Naive thymus-derived CD8-positive, alpha-beta T cell (primary cell): ENCODE measurements at places on chromosomes 2 and 18.

- peak overlapping the region; percentile 65 for H3K4me3 ChIP-seq
- H3K27me3 ChIP-seq: no peaks in the 10 kb centered on the region
- peaks cover 12% of the 10 kb centered on the region for H3K36me3 ChIP-seq
- H3K27ac ChIP-seq: peak overlapping the region; percentile 49
- DNase-seq: no peak
These were observed 3.7 kb downstream of the ATG16L1 start for GRCh38 chr2:233255151-233255550.

DNA sequence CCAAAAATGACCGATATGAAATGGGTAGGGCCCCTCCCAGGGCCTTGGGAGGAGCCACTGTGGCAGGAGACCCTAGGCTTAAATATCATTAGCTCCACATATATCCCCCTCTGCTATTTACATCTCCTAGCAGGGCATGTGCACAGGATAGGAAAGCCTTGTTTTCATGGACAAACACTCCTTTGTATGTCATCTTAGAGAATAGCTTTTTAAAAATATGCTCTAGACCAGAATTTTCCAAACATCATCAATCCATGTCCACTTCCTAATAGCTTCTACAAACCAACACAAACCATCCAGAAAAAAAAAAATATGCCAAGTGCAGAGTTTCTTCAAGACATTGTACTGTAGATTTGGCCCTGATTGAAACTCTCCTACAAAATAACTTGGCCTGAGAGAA is 10.8 kb downstream of the DAPL1 start:
- H3K27me3 ChIP-seq: peaks cover 10% of the 10 kb centered on the region
- no peaks in the 10 kb centered on the region for H3K36me3 ChIP-seq
- H3K27ac ChIP-seq: no peak overlapping the region
- no peak overlapping the region for H3K4me3 ChIP-seq

DNA sequence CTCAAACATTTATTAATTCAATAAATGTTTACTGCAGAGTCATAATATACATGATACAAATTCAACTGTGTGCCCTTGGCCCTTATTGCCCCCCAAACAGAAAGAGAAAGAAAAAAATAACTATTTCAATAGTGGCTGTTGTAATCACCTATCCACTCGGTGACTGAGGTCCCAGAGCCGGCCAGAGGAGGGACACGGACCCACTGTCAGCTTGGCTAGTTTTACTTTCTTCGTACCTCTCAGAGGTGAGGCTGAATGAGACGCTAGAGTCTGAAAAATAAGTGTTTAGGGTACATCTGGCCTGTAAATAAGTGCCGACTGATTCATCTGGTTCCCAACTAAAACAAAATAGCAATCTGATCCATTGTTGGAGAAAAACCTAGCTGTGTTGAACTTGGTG is 31.3 kb upstream of the FZD7 start:
- H3K27ac ChIP-seq: no peak overlapping the region
- H3K36me3 ChIP-seq: no peaks in the 10 kb centered on the region
- H3K4me3 ChIP-seq: no peak overlapping the region
- no peaks in the 10 kb centered on the region for H3K4me1 ChIP-seq
- H3K27me3 ChIP-seq: no peaks in the 10 kb centered on the region
- no peak for DNase-seq

- peaks cover 2% of the 10 kb centered on the region for H3K4me1 ChIP-seq
- no peak overlapping the region for H3K27ac ChIP-seq
- peaks cover 2% of the 10 kb centered on the region for H3K27me3 ChIP-seq
These were observed 14.4 kb upstream of the WDR75 start for GRCh38 chr2:189426886-189427285.

GRCh38 chr2:145088756-145089155 is 568.8 kb upstream of the ZEB2 start:
- H3K4me3 ChIP-seq: no peak overlapping the region
- H3K27me3 ChIP-seq: no peaks in the 10 kb centered on the region
- H3K36me3 ChIP-seq: no peaks in the 10 kb centered on the region
- DNase-seq: no peak

- H3K27me3 ChIP-seq: no peaks in the 10 kb centered on the region
- peak overlapping the region; percentile 67 for H3K4me3 ChIP-seq
- peak overlapping the region; percentile 89 for H3K27ac ChIP-seq
- no peak for DNase-seq
- peaks cover 59% of the 10 kb centered on the region for H3K4me1 ChIP-seq
These were observed 78.0 kb upstream of the WIPF1 start for GRCh38 chr2:174675615-174676014.

DNA sequence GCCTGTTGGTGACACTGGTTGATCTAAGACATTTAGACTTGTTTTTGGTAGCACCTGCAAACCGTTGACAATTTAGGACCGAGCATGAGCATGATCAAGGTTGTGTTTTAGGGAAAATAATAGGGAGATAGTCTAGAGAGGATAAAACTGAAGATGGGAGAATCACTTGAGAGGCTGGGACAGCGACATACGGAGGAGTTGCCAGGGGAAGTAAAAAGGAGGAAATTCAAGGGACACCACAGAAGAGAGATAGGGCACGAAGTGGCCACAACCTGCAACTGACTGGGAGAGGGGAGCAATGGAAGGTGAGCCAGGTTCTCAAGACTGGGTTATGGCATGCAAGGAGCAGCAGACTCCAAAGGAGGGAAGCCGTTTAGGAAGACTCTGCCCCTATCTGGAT is 1.4 kb upstream of the ATP8B1 start:
- H3K4me3 ChIP-seq: no peak overlapping the region
- DNase-seq: no peak
- peaks cover 4% of the 10 kb centered on the region for H3K4me1 ChIP-seq
- H3K27ac ChIP-seq: no peak overlapping the region
- H3K36me3 ChIP-seq: no peaks in the 10 kb centered on the region
- peaks cover 49% of the 10 kb centered on the region for H3K27me3 ChIP-seq

DNA sequence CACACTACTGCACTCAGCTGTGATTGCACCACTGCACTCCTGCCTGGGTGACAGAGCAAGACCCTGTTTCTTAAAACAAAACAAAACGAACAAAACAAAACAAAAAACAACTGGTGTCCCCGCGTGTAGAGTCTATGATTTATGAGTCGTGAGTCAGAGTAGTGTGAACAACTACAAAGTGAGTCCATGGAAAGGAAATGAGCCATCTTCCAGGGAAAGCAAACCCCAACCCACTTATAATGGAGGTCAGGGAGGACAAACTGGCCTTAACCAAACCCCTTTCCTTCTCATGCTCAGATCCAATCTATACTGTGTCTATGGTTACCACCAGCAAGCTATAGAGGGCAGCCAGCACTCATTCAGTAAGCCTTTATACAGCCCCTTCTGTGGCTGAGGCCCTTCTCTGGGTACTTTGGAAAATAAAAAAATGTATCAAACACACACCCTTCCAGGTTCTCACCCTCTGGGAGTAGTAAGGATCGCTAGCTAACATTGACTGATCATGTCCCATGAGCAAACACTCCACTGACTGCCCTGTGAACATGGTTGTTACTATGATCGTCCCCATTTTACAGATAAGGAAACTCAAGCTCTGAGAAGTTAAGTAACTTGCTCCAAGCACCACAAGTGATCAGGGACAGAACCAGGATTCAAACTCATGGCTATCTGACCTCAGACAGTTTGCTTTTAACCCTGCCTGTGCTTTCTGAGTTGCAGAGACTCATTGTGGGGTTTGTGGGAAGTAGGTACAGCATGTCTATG is 24.7 kb upstream of the COLEC12 start:
- H3K27ac ChIP-seq: no peak overlapping the region
- no peaks in the 10 kb centered on the region for H3K36me3 ChIP-seq
- DNase-seq: no peak
- no peak overlapping the region for H3K4me3 ChIP-seq

- H3K4me1 ChIP-seq: no peaks in the 10 kb centered on the region
- no peaks in the 10 kb centered on the region for H3K36me3 ChIP-seq
- no peak overlapping the region for H3K27ac ChIP-seq
- H3K27me3 ChIP-seq: peaks cover 6% of the 10 kb centered on the region
- DNase-seq: no peak
These were observed 15.1 kb upstream of the MBOAT2 start for GRCh38 chr2:9018534-9018933.

DNA sequence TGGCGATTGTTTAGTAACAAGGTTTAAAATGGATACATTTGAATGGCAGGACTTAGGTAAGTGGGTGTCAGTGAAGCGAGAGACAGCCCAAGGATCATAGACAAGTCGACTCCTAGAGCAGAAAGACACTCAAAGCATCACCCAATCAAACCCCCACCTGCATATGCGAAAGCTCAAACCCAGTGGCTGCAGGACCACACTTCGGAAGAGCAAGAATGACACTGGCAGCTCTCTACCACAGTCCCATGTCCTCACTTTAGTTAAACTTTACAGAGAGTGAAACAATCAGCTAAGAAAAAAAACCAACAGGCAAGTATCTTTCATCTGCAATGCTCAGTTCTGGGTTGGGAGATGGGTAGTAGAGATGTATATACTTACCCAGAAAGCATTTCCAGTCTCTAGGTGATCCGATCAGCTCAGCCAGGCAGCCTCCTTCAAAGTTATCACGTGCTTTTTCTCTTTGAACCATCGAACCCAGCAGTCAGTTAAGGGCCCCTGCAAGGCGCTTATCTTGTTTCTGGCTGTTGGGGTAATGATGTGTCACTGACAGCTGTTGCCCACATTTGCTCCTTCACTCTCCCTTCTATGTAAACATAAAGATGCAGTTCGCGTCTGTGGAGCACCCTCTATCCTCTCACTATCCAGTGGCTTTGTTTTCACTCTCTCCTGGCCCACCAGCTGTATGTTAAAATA is 357.5 kb upstream of the ID2 start:
- peaks cover 13% of the 10 kb centered on the region for H3K4me1 ChIP-seq
- no peak for DNase-seq
- H3K27me3 ChIP-seq: peaks cover 3% of the 10 kb centered on the region
- no peak overlapping the region for H3K27ac ChIP-seq
- H3K4me3 ChIP-seq: no peak overlapping the region

DNA sequence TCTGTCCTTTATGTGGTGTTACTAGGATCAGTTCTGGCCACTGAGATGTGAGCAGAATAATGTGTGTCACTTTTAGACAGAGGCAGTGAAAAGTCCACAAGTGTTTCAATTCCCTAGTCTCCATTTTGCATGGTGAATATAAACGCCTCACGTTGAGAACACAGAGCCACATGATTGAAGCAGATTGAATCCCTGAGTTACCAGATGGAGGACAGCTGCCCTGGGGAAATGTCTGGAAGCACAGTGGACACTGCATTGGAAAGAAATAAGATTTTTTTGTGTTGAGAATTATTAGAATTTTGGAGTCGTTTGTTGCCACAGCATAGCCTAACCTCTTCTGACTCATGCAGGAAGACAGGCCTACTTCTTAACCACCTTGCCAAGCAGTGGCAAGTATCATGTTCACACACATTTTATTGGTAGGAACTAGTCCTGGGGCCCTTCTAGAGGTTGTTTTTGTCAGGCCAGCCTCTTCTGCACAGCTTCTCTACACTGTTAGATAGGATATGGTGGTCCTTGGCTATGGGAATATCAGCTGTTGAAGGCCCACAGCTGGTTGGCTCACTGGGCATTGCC is 188.6 kb downstream of the TMEM182 start:
- no peaks in the 10 kb centered on the region for H3K36me3 ChIP-seq
- no peak for DNase-seq
- H3K4me1 ChIP-seq: no peaks in the 10 kb centered on the region
- no peaks in the 10 kb centered on the region for H3K27me3 ChIP-seq
- no peak overlapping the region for H3K4me3 ChIP-seq
